Stimulated activated CD8-positive, alpha-beta memory T cell treated with anti-CD3 and anti-CD28 coated beads, Interleukin-15, amount 100 ng/mL, for 24 hours (primary cell): ENCODE measurements at places on chromosomes 5 and 9.

DNA sequence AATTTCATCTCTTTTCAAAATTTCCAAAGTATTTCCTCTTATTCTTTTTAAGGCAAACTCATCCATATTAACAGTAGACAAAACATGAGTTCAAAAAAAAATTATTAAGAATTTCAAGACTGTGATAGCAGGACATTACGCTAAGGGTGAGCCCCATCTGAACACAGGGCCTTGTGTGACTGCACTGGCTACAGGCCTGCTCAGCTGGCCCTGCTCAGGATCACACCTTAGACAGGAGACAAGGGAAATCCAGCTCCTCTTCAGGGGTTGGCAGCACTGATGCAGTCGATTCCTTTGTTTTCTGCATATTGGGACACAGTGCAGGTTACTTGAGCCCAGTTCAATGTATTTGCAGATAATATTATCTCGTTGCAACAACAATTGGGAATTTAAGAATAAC lies 444.7 kb downstream of the PLK2 start:
- DNase-seq = no peak

DNA sequence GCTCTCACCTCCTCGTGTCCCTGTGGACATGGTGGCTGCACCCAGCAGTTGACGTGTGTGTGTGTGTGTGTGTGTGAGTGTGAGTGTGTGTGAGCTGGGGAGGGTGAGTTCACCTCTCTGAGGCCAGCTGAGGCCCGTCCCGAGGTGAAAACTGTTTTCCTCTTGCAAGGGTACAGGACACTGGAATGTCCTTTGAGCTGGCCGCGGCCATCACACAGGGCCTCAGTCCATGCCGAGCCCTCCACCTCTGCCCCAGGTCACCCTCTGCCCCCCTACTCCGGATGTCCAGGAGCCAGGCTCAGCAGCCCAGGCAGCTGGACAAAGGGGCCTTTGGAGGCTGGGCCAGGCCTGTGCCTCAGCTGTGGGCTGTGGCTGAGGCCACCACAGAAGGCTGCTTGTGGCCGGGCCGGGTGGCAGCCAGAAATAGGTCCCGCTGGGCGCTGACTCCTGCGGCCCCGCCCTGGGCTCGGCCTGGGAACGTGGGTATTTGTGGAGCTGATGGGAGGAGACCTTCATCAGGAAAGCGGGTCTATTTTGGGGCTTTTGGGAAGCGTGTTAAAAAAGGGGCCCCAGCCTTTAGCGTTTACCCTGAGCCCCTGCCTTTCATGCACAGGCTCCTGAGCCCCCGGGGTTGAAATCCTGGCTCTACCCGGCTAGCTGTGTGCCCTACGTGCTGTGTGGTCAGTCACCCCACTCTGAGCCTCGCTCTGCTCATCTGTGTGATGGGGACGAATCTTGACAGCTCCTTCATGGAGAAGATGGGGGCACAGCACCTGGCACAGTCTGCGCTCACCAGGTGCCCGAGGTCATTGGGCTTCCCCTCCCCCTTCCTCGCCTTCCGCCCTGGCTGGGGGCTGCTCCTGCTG lies 75.1 kb upstream of the IER5L start:
- DNase-seq = no peak

GRCh38 chr5:178993955-178994579 lies 1.1 kb downstream of the GRM6 start:
- DNase-seq = no peak

- no peak for DNase-seq
Observed at GRCh38 chr9:27085456-27085855, 23.6 kb upstream of the TEK start.

DNA sequence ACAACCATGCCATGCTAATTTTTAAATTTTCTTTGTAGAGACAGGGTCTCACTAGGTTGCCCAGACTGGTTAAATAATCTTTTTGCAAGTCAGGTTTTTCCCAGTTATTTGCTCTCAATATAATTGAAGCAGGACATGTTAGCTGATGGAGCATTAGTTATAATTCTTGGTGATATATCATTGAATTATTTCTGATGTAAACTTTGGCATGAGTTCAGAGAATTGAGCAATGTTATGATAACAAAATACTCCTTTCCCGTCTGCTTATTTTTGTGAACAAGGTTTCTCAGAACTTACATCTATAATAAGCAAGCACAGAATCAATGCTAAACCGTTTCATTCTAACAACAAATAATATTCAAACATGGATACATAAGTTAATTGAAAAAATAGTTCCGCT lies 37.8 kb downstream of the BHMT start:
- no peak for DNase-seq

DNA sequence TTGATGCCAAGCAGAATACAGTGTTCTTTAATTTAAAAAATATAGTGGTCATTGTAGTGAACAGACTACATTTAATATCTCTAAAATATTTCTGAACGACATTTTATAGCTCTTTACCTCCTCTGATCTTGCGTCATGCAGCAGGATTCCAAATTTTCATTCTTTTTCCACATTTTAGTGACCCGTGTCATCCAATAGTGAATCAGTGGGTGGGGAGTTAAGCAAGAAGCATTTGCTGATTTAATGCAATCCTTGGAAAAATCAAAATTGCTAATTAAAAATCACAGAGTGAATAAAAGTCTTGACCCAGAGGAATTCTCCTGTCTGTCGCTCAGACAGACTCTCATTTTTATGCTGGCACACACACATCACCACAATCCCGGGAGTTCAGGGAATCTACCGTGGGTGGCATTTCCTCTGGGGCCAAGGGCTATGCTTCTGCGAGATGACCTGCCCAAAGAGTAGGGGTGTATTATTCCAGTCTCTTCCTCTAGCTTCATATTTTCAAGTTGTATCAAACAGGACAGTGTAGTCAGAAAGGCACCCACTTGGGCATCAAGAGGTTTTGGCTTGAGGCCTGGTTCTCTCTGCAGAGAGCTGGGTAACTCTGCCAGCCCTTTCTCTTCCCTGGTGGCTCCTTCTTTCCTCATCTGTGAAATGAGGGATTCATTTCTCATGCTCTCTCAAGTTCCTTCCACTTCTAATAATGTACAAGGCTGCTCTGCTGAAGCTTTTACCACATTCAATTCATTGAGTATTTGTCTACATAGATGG lies 24.8 kb upstream of the OTP start:
- no peak for DNase-seq

GRCh38 chr5:113271745-113272454 lies 162.9 kb downstream of the TSSK1B start:
- DNase-seq = no peak

DNA sequence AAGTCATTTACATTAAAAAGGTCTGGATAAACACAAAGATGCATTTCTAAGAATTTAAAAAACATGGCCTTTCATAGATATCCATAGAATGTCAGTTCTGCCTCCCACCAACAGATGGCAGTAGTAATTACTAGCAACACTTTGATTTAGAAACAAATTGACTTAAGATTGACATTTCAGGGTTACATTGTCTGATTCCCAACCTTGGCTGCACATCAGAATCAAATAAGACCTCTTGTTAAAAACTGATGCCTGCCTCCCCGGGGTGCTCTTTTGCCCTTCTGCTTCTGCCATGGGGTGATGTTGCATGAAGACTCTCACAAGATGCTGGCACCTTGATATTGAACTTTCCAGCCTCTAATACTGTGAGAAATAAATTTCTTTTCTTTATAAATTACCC lies 146.2 kb upstream of the GPR151 start:
- no peak for DNase-seq

DNA sequence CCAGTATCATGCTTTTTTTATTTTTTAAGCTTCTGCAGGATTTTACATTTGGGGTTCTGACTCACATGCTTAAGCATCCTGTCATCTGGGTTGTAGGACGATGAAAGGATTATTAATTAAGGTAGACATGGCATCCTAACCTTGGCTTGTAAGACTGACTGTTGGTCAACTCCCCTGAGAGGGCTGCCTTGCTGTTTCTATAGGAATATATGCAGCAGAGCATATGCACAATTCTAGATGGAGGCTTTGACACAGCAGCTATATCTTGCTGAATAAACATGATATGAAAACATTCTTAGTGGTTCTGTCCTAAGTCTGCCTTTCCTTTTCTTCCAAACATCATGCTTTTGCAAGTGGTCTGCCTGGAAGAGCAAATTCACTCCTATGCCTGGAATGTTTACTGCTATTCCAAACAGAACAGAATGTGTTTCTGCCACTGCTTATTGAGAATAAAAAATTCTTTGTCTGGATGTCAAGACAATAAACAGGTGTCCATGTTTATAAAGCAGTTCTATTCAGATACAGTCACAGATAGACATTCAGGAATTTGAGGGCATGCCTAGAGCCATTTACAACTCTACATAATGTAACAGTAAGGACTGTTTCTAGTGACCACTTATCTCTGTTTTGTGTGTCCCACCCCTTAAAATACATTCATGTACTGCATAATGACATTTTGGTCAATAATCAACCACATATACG lies 166.2 kb upstream of the PPP2R2B start:
- no peak for DNase-seq

GRCh38 chr9:113621309-113621791 lies 157.8 kb downstream of the RGS3 start:
- DNase-seq = no peak

GRCh38 chr5:6710070-6710469 lies 3.2 kb upstream of the TENT4A start:
- no peak for DNase-seq
